Activated T-helper 1 cell treated with anti-CD3 and anti-CD28 coated beads, Interleukin-12 subunit alpha, Interleukin-12 subunit beta, Interleukin-2, Interleukin-4 antibody, amounts not matched to agents 30 ng/mL and 10 ng/mL and 1 ng/mL, durations not matched to agents 14 hours and 24 hours and 36 hours (primary cell): ENCODE measurements at places on chromosomes 5 and 9.

DNA sequence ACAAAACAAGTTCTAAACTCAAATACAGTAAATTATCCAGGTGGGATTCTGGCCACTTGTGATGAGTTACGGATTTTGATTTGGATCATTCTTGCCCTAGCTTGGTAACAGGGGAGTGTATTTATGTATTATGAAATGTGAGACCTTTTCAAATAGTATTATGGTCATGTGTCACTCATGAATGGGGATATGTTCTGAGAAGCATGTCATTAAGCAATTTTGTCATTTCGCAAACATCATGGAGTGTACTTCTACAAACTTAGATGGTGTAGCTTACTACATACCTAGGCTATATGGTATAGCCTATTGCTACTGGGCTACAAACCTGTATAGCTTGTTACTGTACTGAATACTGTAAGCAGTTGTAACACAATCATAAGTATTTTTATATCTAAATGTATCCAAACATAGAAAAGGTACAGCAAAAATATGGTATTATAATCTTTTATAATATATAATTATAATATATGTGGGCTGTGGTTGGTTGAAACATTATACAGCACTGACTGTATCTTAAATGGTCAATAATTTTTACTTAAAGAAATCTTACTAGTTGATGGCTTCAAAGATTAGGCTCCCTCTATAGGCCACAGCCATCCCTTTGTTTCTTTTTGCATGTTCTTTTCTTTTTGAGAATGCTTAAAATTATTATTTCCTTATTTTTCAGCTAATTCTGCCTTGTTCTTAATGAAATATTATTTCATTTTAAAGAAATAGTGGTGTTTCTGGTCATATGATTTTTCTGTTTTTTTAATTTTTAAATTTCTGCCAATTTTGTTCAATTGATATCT, 128.4 kb downstream of the MAST4 start:
- DNase-seq, result no peak

GRCh38 chr5:39506211-39506610, 81.4 kb upstream of the DAB2 start:
- DNase-seq, result no peak

DNA sequence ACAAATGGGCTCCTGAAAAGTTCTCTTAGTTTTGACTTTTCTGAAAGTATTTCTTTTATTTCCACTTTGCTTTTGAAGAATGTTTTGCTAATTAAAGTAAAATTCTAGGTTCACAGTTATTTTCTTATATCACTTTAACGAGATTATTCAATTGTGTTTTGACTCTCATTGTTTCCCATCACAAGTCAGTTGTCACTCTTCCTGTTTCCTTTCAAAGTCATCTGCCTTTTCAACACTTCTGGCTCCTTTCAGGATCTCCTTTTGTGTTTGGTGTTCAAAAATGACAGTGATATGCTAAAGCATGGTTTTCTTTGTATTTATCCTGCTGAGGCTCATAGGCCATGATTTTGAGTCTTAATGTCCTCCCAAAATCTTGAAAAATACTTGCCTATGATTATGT, 235.4 kb upstream of the TAS2R1 start:
- DNase-seq, result no peak

DNA sequence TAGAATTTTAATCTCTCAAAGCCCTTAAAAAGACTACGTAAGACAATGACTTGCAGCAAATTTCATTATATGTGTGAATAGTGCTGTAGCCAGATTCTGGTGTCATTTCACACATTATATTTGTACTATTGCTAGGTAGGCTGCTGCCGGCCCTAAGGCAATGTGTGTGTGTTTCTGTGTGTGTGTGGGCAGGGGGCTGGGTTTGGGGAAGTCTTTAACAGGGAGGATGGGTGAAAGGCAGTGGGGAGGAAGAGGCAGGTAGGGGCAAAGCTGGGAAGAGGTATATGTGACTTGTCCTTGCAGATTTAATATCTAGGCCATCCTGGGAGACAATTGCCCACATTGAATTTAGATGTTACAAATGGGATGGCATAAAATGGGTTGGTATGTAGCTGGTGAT, 130.8 kb downstream of the MACIR start:
- DNase-seq, result no peak

DNA sequence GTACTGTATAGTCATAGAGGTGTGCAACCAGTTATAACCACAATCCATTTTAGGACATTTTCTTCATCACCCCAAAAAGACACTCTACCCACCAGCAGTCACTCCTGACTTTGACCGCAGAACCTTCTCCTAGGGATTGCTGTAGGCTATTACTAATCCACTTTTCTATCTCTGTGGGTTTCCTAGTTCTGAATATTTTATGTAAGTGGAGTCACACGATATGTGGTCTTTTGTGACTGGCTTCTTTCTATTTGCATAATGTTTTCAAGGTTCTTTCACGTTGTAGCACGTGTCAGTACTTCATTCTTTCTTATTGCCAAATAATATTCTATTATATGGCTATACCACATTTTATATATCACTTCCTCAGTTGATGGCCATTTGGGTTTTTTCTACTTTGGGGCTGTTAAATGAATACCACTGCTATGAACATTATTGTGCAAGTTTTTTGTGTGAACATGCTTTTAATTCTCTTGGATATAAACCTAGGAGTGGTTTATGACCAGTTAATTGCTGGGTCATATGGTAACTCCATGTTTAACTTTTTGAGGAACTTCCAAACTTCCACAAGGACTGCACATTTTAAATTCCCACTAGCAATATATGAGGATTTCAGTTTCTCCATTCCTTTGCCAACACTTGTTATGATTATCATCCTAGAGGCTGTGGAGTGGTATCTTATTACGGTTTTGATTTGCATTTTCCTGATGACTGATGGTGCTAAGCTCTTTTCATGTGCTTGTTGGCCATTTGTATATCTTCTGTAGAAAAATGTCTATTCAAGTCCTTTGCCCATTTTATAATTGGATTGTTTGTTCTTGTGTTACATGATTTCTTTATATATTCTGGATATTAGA, 37.8 kb downstream of the MRRF start:
- no peak for DNase-seq

DNA sequence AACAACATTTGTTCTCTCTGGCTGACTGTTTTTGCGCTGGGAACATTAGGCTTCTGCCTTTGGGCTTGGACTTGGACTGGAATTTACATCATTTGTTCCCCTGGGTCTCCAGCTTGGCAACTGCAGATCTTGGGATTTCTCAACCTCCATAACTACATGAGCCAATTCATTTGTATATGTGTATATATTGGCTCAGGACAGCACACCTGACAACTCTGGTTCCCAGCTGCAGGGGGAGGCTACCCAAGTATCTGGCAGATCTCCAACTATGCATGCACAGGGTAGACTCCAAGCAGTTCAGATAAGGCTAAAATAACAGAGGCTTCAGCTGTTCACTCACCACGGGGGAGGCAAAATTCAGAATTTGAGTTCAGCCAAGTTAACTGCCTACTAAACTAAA, 31.6 kb upstream of the F2RL1 start:
- DNase-seq, result no peak

GRCh38 chr5:39898731-39899130, 474.0 kb upstream of the DAB2 start:
- no peak for DNase-seq

DNA sequence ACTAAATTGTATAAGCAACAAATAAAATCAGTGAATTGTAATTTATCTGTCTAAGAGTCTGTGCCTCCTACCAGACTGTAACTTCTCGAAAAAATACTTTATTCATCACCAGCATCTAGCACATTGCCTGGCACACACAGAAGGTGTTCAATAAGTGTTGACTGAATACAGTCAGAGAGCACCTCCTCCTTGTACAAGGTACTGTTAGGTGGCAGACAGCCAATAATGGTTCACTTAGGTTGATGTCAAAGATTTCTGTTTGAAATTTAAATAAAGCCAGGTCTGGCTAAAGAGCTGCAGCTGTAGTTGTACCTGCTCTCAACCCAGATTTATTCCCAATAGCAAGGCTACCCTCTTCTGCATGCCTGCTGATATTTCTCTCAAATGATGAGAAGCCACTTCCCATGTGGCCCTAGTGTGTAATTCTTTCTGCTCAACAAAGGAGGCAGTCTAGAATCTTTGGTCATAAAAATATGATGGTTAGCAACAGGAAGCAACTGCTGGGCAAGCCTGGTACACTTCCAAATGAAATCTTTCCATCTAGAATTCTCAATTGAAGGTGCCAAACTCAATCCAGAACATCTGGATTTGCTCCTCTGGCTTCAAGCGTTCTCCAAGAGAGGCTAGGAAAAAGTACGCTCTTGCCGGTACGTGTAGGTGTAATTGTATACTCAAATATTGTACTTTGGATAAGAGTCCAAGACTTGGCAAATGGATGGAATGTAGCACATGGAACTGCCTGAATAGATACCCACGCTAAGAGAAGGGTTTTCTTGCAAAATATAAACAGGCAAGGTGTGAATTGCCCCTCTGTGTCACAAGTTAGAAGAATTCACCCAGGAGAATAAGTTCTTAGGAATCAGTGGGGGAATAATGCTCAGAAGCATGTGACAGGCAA, 95.6 kb downstream of the NR6A1 start:
- no peak for DNase-seq

GRCh38 chr9:19935422-19935821, 146.6 kb upstream of the SLC24A2 start:
- no peak for DNase-seq

DNA sequence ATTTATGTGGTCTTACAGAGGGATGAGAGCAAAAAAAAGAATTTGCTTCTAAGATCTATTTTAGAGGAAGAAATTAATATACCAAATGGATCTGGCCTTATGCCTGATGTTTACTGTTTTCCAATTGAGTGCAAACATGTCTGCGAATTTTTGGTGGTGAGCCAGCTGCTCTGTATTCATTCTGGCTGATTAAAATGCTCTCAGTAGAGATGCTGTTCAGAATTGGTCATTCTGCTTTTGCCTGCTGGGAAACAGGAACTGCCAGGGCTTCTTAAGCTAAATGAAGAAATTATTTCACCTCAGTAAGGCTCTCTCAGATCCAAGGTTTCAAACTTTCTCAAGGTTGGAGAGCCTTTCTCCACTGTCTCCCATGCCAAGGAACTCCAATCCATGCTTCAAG, 132.0 kb upstream of the SV2C start:
- no peak for DNase-seq

GRCh38 chr9:130996676-130997394, 12.1 kb upstream of the LAMC3 start:
- no peak for DNase-seq

GRCh38 chr5:169256191-169256590, 44.7 kb downstream of the SLIT3 start:
- no peak for DNase-seq

DNA sequence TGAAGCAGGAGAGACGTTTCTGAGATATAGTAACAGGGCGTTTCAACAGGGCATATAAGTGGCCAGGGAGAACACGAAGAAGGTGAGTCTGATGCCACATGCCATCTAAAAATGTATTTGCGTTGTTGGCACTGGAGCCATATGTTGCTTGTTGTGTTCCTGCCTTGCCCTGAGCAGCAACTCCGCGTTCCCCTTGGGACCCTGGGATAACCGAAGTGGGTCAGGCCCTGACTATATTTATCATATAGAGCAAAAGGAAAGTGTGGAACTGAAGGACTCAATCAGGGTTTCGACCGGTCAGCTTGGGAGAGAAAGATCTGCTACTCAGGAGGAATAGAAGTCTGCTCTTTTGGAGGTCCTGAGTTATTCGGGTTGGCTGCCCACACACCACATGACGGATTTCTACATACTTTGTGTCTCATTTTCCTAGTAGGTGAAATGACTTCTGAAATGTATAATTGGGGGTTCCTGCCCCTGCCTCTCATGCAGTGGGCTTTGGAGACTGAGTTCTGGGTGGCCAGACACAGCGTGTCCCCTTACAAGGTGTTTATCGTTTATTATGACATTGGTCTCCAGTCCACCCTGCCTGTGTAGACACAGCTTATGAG, 3.0 kb downstream of the STC2 start:
- no peak for DNase-seq

- DNase-seq, result no peak
Measured at GRCh38 chr5:21181609-21182125, 1193.7 kb upstream of the CDH18 start.

DNA sequence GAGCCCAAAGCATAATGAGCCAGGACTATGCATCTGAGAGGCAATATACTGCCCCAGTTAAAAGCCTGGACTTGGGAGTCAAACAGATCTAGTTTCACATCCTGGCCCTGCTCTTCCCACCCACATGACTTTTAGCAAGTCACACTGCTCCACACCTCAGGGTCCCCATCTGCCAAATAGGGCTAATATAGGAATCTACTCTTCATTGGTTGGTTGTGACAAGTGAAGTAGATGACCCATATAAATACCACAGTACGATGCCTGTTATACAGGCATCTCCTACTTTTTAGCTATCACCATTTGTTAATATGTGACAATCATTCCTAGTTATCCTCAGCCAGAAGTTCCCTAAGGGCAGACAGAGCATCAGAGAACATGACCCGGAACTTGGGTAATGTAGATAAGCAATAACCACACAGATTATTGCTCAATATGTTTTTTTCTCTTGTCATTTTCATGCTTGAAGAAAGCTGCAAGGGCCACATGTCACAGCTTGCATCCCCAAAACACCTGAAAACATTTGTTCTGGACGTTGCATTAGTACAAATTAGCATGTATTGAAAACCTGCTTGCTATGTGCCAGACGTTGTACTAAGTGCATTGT, 20.4 kb downstream of the ADAM19 start:
- DNase-seq, result no peak

GRCh38 chr5:65255294-65255693, 226.4 kb downstream of the ADAMTS6 start:
- DNase-seq, result no peak

DNA sequence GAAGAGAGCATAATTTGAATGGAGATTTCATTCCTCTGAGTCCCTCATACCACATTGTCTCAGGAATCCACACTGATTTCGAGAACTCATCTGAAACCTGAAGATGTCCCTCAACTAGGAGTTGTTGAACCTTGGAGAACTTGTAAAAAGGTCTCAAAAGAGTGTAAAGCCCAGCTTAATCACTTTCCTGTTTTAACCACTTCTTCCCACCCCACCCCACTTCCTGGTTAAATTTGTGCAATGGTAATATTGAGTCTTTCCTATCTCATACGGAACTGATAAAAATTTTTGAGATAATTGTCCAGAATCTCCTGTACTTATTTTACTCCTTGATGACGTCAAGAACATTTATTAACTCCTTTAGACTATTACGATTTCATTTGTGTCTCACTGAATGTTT, 240.7 kb downstream of the ARRDC3 start:
- DNase-seq, result no peak

- DNase-seq, result peak; percentile 28
Measured at GRCh38 chr9:93154293-93154903, 20.3 kb upstream of the NINJ1 start.
